Heart left ventricle (tissue), 16 donors: ENCODE measurements at places on chromosomes 1 and 21. TPM values are rescaled to one million over a fixed set of nuclear protein-coding genes. Genes with fewer than 3 reads are reported as not detected.

GRCh38 chr1:164891615-164892014 is 332.6 kb downstream of the PBX1 start:
- no peak overlapping the region for H3K4me3 ChIP-seq
- DNase-seq = no peak
- no peak overlapping the region for H3K27ac ChIP-seq
- H3K27me3 ChIP-seq = no peaks in the 10 kb centered on the region
- H3K4me1 ChIP-seq = no peaks in the 10 kb centered on the region

DNA sequence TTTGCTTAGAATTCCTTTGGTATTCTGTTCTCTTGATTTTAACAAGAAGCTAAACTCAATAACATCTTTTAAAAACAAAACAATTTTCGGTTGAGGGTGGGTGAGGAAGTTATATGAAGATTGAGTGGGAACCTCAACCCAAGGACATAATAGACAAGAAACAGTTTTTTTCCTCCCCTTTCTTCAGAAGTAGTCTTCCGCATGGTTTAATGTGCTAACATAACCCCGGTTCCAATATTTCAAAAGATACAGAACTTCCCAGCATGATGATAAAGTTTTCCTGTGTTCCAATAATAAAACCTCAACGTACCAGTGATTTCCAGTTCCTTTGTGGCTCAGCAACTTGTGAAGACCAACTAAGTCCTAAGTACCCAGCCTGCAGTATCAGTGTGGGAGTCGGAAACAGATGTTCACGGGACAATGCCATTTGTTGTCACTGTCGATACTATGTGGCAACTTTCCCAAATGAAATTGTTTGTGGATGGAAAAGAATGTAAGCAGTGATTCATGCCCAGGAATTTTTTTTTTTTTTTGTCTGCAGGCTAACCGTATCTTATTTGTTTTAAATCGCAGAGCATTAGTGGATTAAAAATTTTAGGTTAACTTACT is 48.5 kb downstream of the NR5A2 start:
- no peak overlapping the region for H3K27ac ChIP-seq
- DNase-seq = peak; percentile 41
- no peaks in the 10 kb centered on the region for H3K36me3 ChIP-seq
- peak overlapping the region; percentile 21 for H3K4me3 ChIP-seq

GRCh38 chr21:29264721-29265120 is 34.0 kb upstream of the BACH1 start:
- DNase-seq = no peak
- H3K27me3 ChIP-seq = no peaks in the 10 kb centered on the region
- no peak overlapping the region for H3K4me3 ChIP-seq
- H3K27ac ChIP-seq = no peak overlapping the region
- H3K36me3 ChIP-seq = no peaks in the 10 kb centered on the region
- no peaks in the 10 kb centered on the region for H3K4me1 ChIP-seq

DNA sequence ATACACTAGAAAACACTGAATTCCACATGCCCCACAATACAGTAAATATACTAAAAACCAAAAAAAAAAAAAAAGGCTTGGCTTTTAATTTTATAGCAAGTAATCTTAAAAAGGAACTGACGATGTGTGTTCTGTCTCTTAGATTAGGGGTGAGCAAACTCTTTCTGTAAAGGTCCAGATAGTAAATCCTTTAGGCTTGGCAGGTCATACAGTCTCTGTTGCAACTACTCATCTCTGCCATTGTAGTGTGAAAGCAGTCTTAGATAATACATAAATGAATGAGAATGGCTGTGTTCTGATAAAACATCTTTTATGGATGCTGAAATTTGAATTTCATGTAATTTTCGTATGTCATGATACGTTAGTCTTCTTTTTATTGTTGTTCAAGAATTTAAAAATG is 150.2 kb downstream of the SLC30A10 start:
- H3K4me3 ChIP-seq = no peak overlapping the region
- no peaks in the 10 kb centered on the region for H3K27me3 ChIP-seq
- DNase-seq = no peak
- H3K27ac ChIP-seq = no peak overlapping the region
- H3K36me3 ChIP-seq = no peaks in the 10 kb centered on the region

- no peaks in the 10 kb centered on the region for H3K27me3 ChIP-seq
- no peaks in the 10 kb centered on the region for H3K4me1 ChIP-seq
- DNase-seq = no peak
These were observed 31.0 kb downstream of the IL12RB2 start for GRCh38 chr1:67338642-67339041.

DNA sequence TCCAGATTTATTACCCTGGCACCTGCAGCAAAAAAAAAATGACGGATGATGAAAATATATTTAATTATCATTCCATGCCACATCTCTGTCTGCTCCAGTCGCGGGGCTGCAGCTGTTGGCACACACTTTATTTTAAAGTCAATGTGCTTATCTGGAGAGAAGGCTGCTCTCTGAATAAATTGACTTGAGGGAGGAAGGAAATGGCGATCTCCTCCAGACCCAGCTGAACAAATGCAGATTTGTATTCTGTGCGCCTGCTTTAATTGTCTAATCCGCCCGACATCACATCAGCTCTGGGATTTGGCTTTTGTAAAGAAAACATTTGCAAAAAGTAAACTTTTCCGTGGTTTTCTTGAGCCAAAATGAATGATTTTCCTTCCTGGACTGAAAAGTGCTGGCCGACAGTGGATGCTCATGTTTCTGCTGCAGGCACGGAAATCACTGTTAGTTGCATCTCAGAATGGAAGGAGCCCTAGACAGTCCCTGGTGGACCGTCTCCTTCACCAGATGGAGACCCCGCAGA is 150.2 kb downstream of the CAMTA1 start:
- no peaks in the 10 kb centered on the region for H3K36me3 ChIP-seq
- H3K27ac ChIP-seq = peak overlapping the region; percentile 14
- peaks cover 9% of the 10 kb centered on the region for H3K4me1 ChIP-seq

The FMO4 gene
- 9.6 TPM for total RNA-seq
